ENCODE measurements at places on chromosomes 7 and 10. TPM values are rescaled to one million over a fixed set of nuclear protein-coding genes. Genes with fewer than 3 reads are reported as not detected.

Gene ITGA8
- total RNA-seq, result 7.1 TPM

DNA sequence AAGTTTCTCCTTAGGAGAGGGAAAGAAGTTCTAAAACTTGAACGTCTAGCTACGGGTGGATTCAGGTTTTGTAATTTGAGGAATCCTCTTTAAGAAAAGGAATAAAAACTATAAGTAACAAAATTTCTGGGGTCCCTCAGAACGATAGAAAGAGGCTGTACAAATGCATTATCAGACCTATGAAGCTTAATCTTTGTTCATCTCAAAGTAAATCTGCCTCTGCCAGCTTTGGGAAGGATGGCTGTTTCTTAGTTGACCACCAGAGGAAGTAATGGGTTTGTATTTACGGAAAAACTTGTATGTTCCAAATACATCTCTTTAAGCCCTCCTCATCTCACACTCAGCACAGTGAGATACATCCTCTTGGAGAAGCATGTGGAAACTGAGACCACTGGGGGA is 864 bp downstream of the PSTK start:
- no peak for DNase-seq

DNA sequence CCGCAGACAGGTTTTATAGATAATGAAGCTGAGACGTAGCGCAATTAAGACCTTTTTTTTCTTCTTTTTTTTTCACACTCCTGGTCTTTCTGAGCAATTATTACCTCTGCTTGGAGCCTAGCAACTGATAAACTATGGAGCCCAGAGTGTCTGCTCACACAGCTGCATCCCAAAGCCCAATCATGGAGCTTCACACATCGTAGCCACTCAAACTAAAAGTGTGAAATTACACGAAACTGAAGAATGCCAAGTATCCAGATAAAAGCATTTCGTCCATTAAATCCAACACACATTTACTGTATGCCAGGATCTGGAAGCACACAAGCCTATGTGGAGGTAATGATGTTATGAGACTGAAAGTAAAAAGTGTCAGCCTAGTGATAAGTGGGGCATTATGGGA is 97.6 kb downstream of the NRP1 start:
- no peak for DNase-seq

- DNase-seq, result no peak
Observed at GRCh38 chr10:132257271-132257670, 50.5 kb downstream of the STK32C start.

All from mesenteric fat pad (tissue), 1 donor.